ENCODE measurements at places on chromosomes 4 and X. TPM values are rescaled to one million over a fixed set of nuclear protein-coding genes. Genes with fewer than 3 reads are reported as not detected.

PCDH19 gene
- total RNA-seq, result not detected

NWD2 gene
- total RNA-seq, result not detected

SFRP2 gene
- not detected for total RNA-seq

POF1B gene
- total RNA-seq, result 2.7 TPM

RHOXF1 gene
- total RNA-seq, result not detected

RPS6KA6 gene
- 6.5 TPM for total RNA-seq

MAML3 gene
- 12.8 TPM for total RNA-seq

VCX gene
- not detected for total RNA-seq

RNF212 gene
- 2.3 TPM for total RNA-seq

PAGE4 gene
- not detected for total RNA-seq

SLC34A2 gene
- 0.06 TPM for total RNA-seq

ENOPH1 gene
- 29.8 TPM for total RNA-seq

PAGE2 gene
- not detected for total RNA-seq

GAGE12F gene
- total RNA-seq, result not detected

MAGEA6 gene
- total RNA-seq, result 11.5 TPM

MAMLD1 gene
- 7.3 TPM for total RNA-seq

STEEP1 gene
- total RNA-seq, result 30.7 TPM

DDX53 gene
- not detected for total RNA-seq

MXD4 gene
- 21.3 TPM for total RNA-seq

TMEM150C gene
- total RNA-seq, result 1.4 TPM

HSD17B13 gene
- not detected for total RNA-seq

NOA1 gene
- 16.5 TPM for total RNA-seq

CABS1 gene
- total RNA-seq, result not detected

MXRA5 gene
- not detected for total RNA-seq

PGM2 gene
- total RNA-seq, result 16.1 TPM

RS1 gene
- total RNA-seq, result not detected

PPARGC1A gene
- 0.10 TPM for total RNA-seq

SAGE1 gene
- 0.09 TPM for total RNA-seq

NKX3-2 gene
- total RNA-seq, result 0.09 TPM

ODAPH gene
- not detected for total RNA-seq

KLHL4 gene
- total RNA-seq, result 6.2 TPM

CT45A10 gene
- total RNA-seq, result 0.22 TPM

ZNF630 gene
- 0.27 TPM for total RNA-seq

TLR10 gene
- not detected for total RNA-seq

All from A549 treated with Mapracorat at 1 μM for 4 hours (cell line).